Eye (tissue), 1 donor: ENCODE measurements at places on chromosomes 11 and 22.
A peak's percentile ranks its signal among the peaks of the same experiment; 100 is the strongest.

DNA sequence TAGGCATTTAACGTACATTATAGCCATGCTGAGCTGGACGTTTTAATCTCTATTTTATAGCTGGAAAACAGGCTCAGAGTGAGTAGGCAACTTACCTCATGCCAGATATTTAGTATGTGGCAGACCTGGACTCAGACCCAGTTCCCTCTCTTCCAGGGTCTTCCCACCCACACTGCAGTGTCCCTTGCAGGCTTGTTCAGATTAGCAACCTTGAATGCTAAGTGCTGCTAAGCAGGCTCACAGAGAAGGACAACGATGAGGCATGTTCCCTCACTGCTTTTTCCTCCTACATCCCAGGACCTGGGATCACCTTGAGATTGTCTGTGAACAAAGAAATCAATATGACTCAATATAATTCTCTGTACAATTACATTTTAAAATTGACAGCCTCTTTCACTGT, 65.6 kb downstream of the NCAM1 start:
- DNase-seq: no peak

DNA sequence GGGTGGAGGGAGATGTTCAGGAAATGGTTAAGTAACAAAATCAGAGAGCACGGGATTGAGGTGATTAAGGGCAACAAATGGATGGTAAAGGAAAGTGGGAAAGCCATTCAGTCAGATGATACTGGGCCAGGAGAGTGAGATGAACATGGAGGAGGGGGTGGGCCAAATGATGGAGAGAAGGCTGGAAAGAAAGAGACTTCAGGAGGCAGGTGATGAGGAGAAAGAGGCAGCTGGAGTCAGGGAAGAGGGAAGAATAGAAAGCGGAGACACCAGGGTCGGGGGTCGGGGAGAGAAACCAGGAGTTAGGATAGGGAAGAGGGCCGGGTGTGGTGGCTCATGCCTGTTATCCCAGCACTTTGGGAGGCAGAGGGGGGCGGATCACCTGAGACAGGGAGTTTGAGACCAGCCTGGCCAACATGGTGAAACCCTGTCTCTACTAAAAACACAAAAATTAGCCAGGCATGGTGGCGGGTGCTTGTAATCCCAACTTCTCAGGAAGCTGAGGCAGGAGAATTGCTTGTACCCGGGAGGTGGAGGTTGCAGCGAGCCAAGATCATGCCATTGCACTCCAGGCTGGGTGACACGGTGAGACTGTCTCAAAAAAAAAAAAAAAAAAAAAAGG, 4.7 kb upstream of the KDM2A start:
- no peak for DNase-seq

- no peak for DNase-seq
Measured at GRCh38 chr22:21012446-21013407, 2.2 kb upstream of the P2RX6 start.

GRCh38 chr11:124644426-124645280, 22.0 kb downstream of the TBRG1 start:
- peak; percentile 90 for DNase-seq

GRCh38 chr11:44186321-44186930, 90.9 kb downstream of the EXT2 start:
- DNase-seq: no peak

- no peak for DNase-seq
Measured at GRCh38 chr11:6390718-6391469, 620 bp downstream of the SMPD1 start.

DNA sequence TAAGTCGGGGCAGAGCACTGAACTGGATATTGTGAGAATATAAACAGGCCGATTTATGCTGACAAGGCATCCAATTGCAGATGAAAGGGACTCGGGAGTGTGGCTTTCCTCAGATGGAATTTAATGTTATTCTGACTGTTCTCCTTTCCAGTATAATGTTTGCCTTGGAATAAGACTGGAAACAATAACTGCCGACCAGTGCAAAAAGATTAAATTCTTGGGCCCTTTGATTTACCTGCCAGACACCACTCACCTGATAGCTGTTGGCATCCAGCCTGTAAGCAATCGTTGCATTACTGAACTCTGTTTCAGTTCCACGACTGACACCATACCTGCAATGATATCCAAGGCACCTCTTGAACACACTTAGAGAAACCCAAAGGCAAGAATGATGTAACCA, 10.9 kb downstream of the NUP160 start:
- no peak for DNase-seq

DNA sequence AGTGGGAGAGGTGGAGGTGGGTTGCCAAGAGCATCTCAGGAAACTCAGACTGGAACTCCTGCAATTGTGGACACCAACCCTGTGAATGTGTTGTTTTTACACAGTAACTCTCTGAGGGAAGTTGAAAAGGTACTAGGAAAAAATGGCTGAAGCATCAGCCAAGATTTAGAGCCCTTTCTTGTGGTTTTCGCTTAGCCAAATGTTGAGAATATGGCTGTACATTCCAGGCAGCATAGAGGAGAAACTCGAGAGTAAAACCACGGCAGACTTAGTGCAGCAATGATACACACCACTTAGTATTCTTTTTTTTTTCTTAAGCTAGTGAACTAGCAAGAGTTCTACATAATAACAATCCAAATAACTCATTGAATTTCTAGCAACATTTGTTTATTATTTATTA, 309.7 kb upstream of the MTNR1B start:
- DNase-seq: no peak

DNA sequence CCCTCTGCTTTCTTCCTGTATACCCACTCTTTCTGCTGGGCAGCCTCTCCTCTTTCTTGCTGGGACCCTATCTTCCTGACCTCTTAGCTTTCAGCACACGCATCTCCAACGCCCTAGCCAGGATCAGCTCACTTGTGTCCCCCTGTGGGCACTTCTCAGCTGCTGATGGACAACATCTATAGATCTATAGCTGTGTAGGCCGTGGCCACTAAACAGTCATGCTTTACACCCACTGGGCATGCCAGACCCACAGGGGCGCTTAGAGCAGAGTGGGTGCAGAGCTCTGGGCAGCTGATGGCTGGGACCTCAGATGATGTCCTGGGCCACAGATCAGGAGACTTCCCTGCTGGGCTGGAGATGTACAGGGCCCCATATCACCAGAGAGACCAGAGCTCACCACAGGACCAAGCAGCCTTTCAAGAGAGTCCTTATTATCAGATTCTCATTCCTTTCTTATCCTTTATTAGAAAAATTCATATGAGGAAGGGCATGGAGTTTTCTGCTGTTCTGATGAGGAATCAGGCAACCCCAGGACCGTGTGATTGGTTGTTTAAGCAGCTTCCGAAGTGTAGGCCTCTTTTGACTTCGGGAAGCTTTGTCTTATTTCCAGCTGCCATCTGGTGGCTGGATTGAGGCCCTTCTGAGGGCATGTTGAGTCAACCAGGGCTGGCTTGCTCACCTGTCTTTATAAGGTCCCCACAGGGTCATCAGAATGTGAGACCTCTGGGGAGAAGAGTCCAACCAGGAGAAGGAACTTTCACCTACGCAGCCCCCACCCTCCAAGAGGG, 60.5 kb downstream of the OSBP2 start:
- DNase-seq: peak; percentile 85

GRCh38 chr11:122159173-122159721, 43.2 kb upstream of the BLID start:
- DNase-seq: peak; percentile 63

- no peak for DNase-seq
Measured at GRCh38 chr22:36771356-36772063, 4.4 kb downstream of the IFT27 start.

- no peak for DNase-seq
Measured at GRCh38 chr11:129434641-129435498, 59.2 kb downstream of the BARX2 start.

- DNase-seq: peak; percentile 35
Measured at GRCh38 chr22:21032868-21033688, 717 bp upstream of the SLC7A4 start.

- peak; percentile 81 for DNase-seq
Measured at GRCh38 chr22:23149743-23150238, 4.5 kb downstream of the RAB36 start.

- DNase-seq: peak; percentile 93
Measured at GRCh38 chr22:20155330-20156041, 4.6 kb upstream of the CCDC188 start.

DNA sequence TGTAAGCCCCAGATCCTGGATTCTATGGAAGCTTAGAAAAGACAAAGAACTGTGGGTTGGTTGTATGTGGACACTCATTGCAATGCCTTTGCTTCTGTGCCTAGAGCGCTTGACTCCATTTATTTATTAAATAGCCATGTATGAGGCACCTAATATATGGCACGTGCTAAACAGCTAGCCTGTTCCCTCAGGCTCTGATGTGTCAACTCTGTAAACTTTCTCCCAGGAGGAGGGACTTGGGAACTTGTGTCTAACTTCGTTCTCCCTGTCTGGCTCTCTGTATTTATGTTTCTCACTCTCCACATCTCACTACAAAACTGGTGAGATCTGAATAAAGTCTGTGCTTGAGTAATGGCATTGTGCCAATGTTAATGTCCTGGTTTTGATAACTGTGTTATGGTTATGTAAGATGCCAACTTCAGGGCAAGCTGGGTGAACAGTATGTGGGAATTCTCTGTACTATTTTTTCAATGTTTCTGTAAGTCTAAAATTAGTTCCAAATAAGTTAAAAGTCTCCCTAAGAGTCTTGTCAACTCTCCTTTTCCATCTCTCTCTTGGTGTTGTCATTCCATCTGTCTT, 34.1 kb upstream of the ZBTB16 start:
- DNase-seq: no peak

GRCh38 chr11:121924191-121924590, 191.8 kb downstream of the BLID start:
- DNase-seq: no peak

DNA sequence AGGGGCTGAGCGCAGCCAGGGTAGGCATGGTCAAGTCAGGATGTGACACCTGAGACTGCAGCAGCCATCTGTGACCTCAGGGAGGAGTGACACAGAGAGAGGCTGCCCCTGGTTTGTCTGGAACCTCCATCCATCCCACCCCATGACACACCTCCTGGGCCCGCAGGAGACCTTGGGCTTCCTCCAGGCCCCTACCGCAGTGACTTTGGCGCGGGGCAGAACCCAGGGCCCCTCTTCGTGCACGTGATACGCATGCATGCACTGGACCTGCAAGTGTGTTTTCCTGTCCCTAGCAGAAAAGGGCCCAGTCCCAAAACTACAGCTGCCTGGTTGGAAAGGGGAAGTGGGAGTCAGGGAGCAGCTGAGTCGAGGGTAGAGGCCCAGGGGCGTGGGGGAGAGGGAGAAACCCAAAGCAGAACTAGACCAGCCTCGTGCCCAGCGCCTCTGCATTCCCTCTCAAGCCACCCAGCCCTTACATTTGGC, 7.9 kb upstream of the CYTH4 start:
- DNase-seq: no peak

DNA sequence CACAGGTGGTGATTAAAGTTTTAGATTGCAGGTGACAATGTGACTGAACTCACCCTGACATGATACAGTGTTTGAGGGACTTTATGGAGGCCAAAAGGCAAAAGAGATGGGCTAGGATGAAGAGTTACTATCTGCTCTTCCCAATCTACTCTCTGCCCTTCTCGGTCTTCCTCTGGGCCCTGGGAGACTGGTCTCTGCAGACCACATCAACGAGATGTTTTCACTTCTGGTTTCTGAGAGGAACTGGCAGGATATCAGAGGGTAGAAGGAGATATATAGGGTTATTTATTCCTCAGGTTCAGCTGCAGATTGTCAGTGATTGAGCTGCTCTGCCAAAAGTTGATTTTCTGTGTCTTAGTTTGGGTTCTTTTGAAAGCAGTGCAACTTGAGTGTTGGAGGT, 32.4 kb upstream of the CD44 start:
- no peak for DNase-seq

- DNase-seq: no peak
Measured at GRCh38 chr11:34499719-34500500, 13.7 kb downstream of the ELF5 start.

DNA sequence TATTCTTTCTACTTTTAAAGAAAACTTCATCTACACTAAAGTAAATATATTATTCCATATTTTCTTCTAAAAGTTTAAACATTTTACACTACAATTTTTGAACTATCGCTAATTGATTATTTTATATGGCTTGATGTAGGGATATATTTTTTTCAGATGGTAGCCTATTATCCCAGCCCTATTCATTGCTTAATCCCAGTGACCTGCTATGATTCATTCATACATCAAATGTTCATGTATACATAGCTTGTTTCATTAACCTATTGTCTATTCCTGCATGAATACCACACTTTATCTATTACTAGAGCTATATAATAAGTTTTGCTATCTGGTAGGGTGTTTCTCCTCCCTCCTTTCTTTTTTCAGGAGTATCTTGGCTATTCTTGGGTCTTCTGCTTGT, 5.0 kb upstream of the ROBO4 start:
- no peak for DNase-seq

GRCh38 chr11:67437082-67437808, at the start of gene PTPRCAP:
Gene PTPRCAP (minus strand): TSS chr11:67437682. CDS start chr11:67437619, 63 bp downstream.
- no peak for DNase-seq

GRCh38 chr11:128421577-128422330, 165.6 kb downstream of the ETS1 start:
- DNase-seq: no peak

DNA sequence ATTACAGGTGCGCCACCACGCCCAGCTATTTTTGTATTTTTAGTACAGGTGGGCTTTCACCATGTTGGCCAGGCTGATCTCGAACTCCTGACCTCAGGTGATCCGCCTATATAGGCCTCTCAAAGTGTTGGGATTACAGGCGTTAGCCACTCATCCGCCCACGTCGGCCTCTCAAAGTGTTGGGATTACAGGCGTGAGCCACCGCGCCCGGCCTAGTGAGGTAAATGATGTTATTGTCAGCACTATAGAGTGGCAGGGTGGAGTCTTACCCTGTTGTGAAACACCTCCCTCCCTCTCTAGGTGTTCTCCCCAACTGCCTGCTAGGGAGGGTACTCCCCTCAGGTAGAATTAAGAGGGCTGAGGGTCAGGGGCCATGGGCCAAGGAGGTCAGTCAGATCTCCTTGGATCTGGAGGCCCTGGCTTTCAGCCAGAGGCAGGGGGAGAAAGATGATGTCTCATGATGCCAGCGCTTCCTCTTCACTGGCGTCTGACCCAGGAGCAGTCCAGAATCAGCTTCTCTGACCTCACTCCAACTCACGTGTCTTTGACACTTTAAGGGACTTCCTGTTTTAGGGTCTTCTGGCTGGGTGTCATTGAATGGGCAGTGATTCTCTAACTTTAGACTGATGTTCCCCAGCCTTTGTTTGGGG, 2.0 kb downstream of the GGA1 start:
- DNase-seq: no peak

- no peak for DNase-seq
Measured at GRCh38 chr11:130775306-130776060, 140.8 kb downstream of the SNX19 start.

DNA sequence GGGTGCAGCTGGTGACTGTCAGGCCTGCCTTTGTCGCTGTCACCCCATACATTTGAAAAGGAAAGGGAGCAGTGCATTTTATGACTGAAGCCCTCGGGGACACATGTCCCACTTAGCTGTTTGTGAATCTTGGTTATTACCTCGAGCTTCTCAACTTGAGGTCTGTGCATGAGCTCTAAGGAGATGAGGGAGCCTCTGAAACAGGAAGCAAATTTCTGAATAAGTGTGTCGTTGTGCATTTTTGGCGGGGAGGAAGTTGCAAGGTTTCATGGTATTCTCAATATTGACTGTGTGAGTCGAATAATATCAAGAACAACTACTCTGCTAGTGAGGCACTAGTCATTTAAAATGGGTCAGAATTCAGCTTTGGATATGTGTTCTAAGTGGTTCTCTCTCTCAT, 149.7 kb upstream of the PLET1 start:
- no peak for DNase-seq

GRCh38 chr11:70601861-70602538, 203.7 kb downstream of the CTTN start:
- DNase-seq: no peak
